ENCODE measurements at places on chromosomes 11 and 22.

GRCh38 chr11:108592591-108593213 is 866 bp downstream of the EXPH5 start:
- DNase-seq: peak; percentile 12

- DNase-seq: no peak
Observed at GRCh38 chr11:15967966-15968365, 388.4 kb downstream of the SOX6 start.

DNA sequence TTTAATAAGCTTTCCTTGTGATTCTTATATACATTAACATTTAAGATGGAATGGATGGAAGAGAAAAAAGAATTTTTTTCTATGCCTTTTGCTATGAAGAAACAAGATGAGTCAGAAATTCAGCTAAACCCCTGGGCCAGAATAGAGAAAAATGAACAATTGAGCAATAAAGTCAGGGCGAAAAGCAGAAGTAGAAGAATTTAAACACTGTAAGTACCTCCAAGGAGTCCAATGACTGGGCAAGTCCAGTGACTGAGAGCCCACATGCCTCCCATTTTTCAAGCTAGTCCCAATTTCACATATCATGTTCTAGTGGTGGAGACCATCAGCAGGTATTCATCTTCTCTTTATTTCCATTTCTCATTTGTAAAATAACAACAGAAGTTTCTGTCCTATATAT is 18.6 kb upstream of the APLP2 start:
- no peak for DNase-seq

DNA sequence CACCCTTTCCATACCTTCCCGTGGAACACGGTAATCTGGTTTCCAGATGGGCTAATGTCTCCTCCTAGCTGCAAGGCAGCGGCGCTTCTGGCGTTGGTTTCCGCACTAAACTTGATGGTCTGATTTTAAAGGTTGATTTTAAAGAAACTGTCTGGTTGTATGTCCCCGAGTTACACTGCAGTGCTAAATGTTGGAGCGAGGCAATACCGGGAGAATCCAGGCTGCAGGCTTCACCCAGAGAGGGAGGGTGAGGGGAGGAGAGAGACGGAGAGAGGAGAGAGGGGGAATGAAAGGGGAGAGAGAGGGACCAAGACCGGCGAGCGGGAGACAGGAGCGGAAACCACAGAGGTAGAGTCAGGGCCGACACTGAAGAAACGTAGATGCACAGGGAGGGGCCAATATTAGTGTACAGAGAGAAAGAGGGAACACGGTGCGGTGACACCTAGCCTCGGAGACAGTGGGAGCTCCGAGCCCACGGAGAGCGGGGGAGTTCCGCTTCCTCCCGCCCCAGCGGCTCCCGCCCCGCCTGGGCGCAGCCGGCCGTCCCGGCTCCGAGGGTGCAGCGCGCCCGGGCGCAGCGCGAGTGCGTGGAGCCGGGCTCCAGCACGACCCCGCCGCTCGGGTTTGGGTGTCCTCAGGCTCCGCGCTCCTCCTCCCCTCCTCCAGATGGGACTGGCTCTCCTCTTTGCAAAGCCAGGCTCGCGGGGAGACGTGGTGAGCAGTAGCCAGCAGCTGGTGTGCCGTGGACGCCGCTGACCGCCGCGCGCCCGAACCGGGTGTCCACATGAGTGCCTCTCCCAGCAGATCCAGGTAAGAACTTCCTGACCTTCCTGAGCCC is 71.9 kb upstream of the GRAMD1B start:
- peak; percentile 83 for DNase-seq

GRCh38 chr11:119357074-119357473 is 10.6 kb upstream of the MFRP start:
- DNase-seq: no peak

GRCh38 chr11:78772186-78772585 is 197.5 kb upstream of the NARS2 start:
- DNase-seq: no peak

- DNase-seq: no peak
Observed at GRCh38 chr11:106990331-106990730, 27.9 kb downstream of the GUCY1A2 start.

GRCh38 chr11:70916351-70916750 is 336.0 kb downstream of the SHANK2 start:
- no peak for DNase-seq

DNA sequence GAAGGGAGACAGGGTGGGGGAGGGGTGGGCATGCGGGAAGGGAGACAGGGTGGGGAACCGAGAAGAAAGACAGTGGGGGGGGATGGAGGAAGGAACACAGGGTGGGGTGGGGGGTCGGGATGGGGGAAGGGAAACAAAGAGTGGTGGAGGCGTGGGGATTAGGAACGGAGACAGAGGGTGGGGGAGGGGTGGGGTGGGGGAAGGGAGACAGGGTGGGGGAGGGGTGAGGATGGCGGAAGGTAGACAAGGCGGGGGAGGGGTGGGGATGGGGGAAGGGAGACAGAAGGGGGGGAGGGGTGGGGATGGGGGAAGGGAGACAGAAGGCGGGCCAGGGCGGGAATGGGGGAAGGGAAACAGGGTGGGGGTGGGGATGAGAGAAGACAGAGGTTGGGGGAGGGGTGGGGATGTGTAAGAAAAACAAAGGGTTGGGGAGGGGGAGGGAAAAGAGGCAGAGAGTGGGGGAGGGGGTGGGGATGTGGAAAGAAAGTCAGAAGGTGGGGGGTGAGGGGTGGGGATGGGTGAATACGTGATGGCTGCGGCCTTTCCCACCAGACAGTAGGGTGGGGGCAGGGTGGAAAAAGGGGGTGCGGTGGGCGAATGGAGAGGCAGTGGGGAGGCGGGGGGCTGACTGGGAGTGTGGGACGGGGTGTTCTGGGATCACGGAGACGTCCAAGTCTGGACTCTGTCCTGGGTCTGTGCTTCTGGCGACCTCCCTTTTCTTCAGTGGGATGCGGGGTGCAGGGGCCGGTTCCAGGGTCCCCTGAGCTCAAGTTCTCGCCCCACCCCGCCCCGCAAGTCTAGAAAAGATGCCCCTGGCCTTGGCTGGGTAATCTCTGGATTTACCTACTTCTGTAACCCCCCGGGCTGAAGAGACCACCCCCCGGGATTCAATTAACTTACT is 744 bp downstream of the PRAME start:
- DNase-seq: no peak

- no peak for DNase-seq
Observed at GRCh38 chr11:86256608-86257007, 12.1 kb downstream of the EED start.

GRCh38 chr11:84056653-84057376 is 770.6 kb upstream of the CCDC90B start:
- no peak for DNase-seq

DNA sequence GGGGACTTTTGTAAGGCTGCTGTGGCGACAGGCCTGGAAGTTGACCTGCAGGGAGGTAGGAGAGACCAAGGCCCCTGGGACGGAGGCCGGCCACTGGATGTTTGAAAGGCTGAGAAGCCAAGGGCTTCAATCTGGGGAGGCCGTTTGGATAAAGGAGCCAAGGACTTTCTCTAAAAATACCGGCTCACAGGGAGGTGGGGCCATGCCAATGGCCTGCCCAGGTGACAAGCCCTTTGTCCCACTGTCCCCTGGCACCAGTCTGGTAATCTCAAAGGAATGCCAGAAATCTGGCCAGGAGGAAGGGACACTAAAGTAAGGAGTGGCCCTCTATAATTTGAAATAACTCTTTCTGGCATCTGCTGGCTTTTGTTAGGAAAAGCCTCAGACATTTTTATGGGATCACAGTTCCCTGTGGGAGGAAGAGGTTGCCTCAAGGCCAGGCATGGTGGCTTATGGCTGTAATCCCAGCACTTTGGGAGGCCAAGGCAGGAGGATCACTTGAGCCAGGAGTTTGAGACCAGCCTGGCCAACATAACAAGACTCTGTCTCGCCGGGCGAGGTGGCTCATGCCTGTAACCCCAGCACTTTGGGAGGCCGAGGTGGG is 1.9 kb upstream of the CHKA start:
- no peak for DNase-seq

- peak; percentile 41 for DNase-seq
Observed at GRCh38 chr11:131146827-131147490, 223.5 kb upstream of the NTM start.

DNA sequence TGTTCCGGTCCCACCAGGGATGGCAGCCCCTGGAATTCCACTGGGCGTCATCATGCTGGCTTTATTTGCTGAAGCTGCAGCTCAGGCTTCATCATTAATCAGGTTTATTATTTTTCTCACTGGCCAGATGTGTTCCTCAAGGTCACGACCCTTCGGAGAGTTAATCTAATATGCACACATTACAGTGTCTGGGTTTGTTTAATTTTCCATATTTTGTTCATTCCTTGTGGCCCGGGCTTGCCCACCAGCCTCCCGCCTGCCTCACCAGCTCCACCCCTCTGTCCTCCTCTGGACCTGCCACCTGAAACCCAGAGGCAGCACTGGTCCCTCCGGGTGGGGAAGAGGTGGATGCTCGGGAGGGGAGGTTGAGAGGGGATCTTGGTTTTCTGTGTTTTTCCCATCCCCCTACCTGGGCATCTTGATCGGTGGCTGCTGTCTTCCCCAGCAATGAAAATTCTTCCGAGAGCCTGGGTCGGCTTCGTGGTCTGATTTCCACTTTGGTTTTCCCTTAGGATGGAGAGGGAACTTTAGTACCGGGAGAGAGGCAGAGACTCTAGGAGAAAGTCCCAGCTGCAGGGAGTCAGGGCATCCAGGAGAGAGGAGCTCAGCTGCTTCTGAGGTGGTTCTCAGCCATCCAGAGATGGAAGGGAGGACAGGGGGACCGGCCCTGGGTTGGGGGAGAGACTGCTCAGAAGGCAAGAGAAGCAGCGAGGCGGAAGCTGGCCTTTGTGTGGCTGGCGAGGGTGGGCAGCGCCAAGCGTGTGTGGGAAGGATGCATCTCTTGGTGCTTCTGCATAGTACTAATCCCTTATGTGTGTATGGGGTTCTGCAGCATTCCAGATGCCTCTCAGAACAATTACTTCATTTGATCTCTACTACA is 2.1 kb downstream of the GRIK4 start:
- no peak for DNase-seq

DNA sequence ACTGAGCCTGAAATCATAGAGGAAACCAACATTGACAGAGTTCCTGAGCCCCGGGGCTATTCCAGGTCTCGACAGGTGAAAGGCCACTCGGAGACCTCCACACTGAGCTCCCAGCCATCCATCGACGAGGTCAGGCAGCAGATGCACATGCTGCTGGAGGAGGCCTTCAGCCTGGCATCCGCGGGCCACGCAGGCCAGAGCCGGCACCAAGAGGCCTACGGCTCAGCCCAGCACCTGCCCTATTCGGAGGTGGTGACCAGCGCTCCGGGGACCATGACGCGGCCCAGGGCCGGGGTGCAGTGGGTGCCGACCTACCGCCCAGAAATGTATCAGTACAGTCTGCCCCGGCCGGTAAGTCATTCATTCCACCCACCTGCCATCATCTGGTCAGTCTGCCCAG is 54.9 kb downstream of the C11orf91 start:
- DNase-seq: no peak

DNA sequence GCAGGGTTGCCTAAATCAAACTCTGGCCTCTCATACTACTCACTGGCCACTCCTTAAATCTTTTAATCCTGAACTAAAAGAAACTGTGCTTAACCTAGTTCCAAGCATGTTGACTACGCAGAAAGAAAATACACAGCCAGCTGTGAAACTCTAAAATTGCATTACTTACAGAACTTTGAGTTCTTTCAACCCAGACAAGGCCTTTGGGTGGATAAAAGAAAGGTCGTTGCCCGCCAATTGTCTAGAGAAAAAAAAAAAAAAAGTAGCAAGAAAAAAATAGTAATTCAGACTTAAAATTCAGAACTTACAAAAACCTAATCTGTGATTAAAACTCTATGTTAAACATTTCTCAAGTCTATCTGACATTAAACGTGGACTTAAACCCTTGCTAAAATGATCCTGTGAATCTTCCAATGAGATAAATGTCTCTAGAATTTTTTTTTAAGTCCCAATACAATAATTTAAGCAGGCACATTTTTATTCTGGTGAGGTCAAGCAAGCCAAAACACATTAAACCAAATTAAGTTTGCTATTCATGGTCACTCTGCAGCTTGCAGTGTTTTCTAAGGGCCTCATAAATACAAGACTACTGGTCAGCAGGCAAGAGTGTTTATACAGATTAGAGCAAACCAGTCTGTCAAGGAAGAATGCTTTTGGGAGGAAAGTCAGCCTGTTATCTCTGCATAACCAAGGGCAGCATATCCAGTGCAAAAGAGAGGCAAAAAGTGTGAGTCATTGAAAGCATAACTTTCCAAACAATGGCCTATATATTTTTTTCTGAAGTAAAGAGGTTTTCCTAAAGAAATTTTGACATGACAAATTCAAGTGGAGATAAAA is 29.5 kb upstream of the CCDC34 start:
- DNase-seq: no peak

- DNase-seq: no peak
Observed at GRCh38 chr11:65310215-65310614, 4.5 kb upstream of the CDC42EP2 start.

GRCh38 chr11:67031791-67032561 is 9.0 kb downstream of the SYT12 start:
- no peak for DNase-seq

- no peak for DNase-seq
Observed at GRCh38 chr22:42172773-42173172, 42.2 kb upstream of the CYP2D6 start.

- DNase-seq: no peak
Observed at GRCh38 chr11:34823639-34824038, 92.5 kb downstream of the APIP start.

- DNase-seq: no peak
Observed at GRCh38 chr11:113281052-113281725, 33.2 kb upstream of the TTC12 start.

GRCh38 chr11:82969811-82970210 is 68.3 kb downstream of the DDIAS start:
- no peak for DNase-seq

DNA sequence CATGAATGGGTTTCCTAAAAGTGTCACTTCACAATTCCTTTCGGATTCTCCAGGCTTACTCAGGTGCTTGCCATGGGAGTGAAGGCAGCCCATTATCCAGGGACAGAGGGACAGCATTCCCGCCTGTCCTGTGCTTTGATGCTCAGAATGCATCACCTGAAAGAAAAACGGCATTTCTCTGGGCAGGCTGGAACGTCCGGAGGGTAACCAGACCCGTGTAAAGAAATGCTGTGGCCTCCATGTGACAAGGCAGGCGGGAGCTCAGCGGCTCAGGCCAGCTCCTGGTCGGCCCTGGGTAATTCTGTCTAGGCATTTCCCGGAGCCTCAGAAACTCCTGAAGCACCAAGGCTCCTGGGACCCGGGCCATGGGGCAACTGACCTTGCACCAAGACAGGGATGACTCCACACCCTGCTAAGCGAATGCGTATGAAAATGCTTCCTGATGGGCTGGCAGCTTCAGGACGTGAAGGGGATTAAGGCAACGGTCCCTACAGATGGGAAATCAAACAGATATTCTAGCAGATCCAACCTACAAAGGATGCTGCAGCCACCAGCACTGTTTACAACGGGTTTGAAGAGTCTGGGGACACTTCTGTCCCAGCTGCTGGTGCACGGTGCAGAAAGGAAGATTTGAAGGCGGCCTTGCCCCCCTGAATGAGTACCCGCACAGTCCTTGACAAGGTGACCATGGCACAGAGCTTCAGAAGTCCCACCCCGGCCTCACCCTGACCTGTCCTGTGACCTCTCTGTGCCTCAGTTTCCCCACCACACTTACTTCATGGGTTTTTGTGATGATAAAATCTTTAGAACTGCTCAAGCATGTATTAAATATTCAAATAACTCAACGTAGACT is 13.6 kb upstream of the FGF3 start:
- no peak for DNase-seq

GRCh38 chr11:86608251-86608799 is 64.1 kb downstream of the ME3 start:
- peak; percentile 51 for DNase-seq

All from NCI-H1105 treated with DMSO at 0.1 percent for 48 hours (cell line).